ENCODE measurements at places on chromosomes 6 and 20.

DNA sequence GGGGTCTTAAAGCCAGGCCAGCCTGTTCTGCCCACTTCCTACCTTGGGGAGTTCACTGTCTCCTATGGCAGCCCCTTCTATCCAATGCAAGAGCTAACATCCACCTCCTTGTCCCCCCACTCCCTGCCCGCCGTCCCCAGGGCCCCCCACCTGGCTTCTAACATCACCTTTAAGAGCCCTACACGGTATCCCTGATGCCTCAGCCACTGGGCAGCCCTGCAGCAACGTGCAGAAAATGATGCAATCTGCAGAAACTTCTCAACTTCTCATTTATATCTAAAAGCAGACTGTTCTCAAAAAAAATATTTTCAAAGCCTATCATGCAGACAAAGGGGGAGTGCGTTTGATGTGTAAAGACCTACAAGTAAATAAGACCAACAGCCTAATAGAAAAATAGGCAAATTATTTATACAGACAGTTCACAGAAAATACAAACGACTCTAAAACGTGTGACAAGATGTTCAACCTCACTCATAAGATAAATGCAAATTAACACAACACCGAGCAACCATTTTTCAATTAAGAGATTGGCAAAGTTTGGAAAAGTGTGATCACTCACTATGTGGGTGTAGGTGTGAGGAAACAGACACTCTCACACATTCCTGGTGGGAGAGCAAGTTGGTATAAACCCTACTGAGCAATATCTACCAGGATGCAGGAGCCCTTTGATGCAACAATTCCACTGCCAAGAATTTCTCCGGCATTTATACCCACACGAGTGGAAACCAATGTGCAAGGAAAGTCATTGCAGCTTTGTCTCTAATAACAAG is 15.1 kb upstream of the HCK start:
- DNase-seq: peak; percentile 57

- DNase-seq: peak; percentile 45
These were observed 57.8 kb downstream of the SLC2A10 start for GRCh38 chr20:46767127-46767761.

DNA sequence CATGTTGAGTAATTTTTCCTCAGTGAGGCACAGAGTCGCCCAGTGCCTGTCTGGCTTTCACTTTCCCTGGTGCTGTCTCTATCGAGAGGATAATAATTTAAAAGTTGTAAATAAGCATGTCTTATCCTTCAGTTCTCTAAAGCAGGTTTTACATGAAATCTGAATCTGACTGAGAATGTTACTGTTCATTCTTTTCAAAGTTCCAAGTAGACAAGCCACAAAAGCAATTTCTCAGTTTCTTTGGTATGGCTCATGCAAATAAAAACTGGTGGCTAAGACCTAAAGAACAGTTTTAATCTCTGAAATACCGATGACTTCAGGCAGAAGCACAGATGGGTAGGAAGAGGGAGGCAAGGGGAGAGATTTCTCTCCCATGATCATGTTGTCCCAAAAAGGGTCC is 87.6 kb upstream of the GCM1 start:
- no peak for DNase-seq

GRCh38 chr6:163867518-163868292 is 453.2 kb downstream of the QKI start:
- DNase-seq: no peak

- no peak for DNase-seq
These were observed 52.4 kb downstream of the RALY start for GRCh38 chr20:34045930-34046725.

DNA sequence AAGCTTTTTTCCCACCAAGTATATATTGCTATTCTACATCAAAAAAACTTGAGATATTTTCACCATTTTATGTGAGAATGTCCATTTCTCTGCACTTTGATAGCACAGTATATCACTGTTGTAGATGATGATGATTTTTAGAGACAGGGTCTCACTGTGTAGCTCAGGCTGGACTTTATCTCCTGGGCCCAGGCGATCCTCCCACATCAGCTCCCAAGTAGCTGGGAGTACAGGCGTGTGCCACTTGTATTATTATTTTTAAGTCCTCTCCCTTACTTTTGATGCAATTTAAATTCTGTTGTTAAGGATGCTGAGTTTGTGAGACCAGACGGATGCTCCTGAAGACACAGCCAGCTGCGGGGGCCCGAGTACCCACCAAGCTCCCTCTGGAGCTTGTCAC is 326.8 kb downstream of the QKI start:
- DNase-seq: no peak

- DNase-seq: peak; percentile 36
These were observed 54.6 kb downstream of the PCSK2 start for GRCh38 chr20:17281478-17281877.

DNA sequence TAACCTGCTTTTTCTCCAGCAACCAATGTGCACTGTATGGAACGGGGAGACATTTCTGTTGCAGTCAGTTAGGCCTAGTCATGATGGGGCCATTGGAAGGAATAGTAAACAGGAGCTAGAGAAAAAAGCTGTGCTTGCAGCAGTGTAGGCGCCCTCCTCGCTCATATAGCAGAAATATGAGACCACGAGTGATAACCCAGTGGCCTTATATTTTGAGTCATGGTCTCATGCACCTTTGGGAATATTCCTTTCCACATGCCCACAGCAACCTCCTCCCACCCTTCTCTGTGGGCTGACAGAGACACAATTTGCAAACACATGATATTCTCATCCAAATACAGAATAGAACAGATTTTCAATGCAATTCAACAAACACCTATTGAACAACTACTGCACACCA is 248.9 kb upstream of the CITED2 start:
- DNase-seq: peak; percentile 64

DNA sequence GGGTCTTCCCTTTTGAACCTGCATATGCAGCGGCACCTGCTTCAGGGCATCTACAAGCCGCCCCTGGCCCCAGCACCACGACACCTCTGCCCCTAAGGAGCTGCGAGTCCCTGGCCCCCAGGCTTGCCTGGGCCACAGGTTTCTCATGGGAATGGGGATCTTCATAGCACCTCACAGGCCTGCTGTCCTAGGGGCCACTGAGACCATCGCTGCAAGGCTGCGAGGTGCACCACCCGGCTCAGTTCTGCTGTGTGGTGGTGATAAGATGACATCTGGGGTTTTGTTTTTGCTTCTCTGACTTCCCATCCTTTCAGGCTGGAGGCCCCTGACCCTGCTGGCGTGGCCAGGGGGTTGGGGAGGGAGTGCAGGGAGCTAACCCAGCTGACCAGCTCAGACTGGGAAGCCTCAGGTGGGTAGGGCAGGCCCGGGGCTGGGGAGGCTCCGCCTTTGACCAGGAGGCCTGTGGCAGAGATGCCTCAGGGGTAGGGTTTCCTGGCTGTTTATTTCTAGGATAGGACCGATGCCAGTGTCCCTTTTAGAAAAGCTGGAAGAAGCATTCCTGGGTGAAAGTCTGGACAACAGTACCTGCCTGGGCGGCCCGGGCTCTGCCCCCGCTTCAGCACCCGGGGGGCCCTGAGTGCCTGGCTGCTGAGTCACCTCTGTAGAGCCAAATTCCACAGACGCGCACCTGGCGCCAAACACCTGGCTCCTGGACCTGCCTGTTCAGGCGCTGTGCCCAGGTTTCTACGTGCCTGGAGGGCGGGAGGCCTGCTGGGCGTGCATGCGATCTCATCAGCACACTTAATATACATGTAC is 264.7 kb downstream of the DLL1 start:
- no peak for DNase-seq

- DNase-seq: no peak
These were observed 162.2 kb downstream of the TBXT start for GRCh38 chr6:166005401-166005943.

- no peak for DNase-seq
These were observed 40.0 kb downstream of the ALDH8A1 start for GRCh38 chr6:134909701-134910592.

DNA sequence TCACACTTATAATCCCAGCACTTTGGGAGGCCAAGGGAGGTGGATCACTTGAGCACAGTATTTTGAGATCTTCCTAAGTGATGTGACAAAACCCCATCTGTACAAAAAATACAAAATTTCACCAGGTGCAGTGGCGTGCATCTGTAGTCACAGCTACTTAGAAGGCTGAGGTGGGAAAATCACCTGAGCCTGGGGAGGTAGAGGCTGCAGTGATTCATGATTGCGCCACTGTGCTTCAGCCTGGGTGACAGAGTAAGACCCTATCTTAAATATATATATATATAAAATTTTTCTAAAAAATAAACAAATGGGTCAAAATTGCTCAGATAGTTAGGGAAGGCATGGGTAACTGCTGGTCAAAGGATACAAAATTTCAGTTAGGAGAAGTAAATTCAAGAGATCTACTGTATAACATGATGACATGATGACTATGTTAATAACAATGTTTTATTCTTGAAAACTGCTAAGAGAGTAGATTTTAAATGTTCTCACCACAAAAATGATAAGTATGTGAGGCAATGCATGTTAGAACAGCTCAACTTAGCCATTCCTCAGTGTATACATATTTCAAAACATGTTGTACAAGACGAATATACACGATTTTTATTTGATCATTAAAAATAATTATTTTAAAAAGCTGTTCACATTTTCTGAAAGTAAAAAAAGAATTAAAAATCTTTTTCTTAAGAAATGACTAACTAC is 24.4 kb downstream of the TBC1D32 start:
- DNase-seq: no peak

DNA sequence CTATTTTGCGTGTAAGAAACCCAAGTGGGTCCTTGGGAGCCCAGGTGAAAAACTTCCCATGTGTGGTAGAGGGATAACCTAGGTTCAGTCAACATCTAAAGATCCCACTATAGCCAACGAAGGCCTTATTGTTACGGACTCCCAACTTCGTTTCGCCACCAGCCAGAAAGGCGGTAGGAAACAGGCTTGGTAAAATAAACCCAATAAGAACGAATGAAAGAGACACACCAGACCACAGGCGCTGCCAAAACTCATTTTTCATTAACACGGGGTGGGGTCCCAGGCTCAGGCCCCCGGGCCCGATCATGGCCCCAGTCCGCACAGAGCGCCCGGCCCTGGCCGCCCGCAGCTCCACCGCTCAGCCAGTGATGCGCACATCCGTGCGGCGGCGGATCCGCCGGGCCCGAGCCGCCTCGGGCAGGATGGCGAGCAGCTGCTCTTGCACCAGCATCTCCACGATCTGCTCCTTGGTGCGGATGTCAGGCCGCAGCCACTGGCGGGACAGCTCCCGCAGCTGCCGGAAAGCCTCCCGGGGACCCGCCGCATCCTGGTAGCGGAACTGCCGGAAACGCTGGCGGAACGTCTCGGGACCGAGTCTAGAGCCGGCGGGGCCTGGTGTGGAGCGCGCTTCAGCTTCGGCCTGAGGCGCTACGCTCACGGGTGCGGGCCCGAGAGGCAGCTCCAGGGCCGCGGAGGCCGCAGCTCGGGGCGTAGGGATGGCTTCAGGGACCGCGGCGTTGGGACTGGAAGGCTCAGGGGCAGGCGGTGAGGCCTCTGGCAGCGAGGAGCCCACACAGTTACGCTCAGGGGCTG is 709 bp downstream of the SCAND1 start:
- peak; percentile 70 for DNase-seq

- peak; percentile 38 for DNase-seq
These were observed 11.2 kb upstream of the SIRPA start for GRCh38 chr20:1883986-1884385.

DNA sequence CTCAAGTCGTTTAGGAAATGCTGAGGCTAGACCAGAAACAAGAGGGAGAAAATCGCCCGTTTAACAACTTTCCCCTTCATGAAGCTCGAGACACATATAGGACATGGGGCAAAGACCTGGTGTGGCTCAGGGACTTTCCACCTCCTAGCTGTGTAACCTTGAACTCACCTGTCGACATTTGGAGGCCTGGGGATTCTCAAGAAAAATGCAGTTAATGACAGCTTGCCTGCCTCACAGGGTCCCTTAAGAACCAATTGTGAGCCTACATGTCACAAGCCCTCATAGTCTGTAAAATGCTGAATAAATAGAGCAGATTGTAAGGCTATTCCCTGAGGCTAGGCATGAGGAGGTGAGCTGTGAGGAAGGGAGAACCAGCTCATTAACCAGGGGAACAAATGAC is 35.1 kb downstream of the MGME1 start:
- no peak for DNase-seq

GRCh38 chr6:129516787-129517186 is 193.2 kb downstream of the ARHGAP18 start:
- no peak for DNase-seq

GRCh38 chr20:4546342-4546741 is 175.4 kb upstream of the PRND start:
- no peak for DNase-seq

DNA sequence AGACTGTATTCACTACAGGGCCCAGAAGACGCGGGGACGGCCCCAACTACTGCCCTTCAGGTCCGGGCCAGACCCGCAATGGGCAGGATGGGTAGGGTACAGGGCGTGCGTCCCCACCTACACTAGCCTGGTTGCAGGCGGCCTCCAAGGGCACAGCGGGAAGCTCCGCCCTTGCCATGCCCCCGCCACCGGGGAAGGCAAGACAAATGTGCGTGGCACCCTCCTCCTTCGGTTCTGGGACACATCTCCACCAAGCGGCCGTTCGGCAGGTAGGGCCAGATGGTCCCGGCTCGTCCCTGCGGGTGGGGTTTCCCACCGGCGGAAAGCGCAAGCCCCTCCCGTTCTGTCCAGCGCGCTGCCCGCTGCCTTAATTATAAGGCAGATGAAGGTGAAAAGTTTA is 5.6 kb downstream of the NXT1 start:
- DNase-seq: no peak

GRCh38 chr6:106527979-106528378 is 101.3 kb downstream of the RTN4IP1 start:
- no peak for DNase-seq

- DNase-seq: peak; percentile 64
These were observed 48.1 kb downstream of the KCNS1 start for GRCh38 chr20:45052698-45053429.

GRCh38 chr6:126919947-126920346 is 198.5 kb upstream of the RSPO3 start:
- DNase-seq: no peak

- DNase-seq: no peak
These were observed 114.8 kb downstream of the TFAP2A start for GRCh38 chr6:10300071-10300470.

GRCh38 chr20:7702141-7702540 is 238.1 kb downstream of the HAO1 start:
- no peak for DNase-seq

GRCh38 chr6:124040655-124041054 is 237.0 kb downstream of the NKAIN2 start:
- peak; percentile 3 for DNase-seq

- peak; percentile 59 for DNase-seq
These were observed 9.1 kb downstream of the MAPK13 start for GRCh38 chr6:36139431-36139830.

Data from NB4 (cell line).